ENCODE measurements at places on chromosomes 2 and 18. TPM values are rescaled to one million over a fixed set of nuclear protein-coding genes. Genes with fewer than 3 reads are reported as not detected.

The MOGAT1 gene
- not detected for total RNA-seq

The TSN gene
- total RNA-seq, result 55.7 TPM

- no peak for DNase-seq
These were observed 29.9 kb upstream of the STAT4 start for GRCh38 chr2:191180713-191181112.

The EFEMP1 gene
- 65.6 TPM for total RNA-seq

DNA sequence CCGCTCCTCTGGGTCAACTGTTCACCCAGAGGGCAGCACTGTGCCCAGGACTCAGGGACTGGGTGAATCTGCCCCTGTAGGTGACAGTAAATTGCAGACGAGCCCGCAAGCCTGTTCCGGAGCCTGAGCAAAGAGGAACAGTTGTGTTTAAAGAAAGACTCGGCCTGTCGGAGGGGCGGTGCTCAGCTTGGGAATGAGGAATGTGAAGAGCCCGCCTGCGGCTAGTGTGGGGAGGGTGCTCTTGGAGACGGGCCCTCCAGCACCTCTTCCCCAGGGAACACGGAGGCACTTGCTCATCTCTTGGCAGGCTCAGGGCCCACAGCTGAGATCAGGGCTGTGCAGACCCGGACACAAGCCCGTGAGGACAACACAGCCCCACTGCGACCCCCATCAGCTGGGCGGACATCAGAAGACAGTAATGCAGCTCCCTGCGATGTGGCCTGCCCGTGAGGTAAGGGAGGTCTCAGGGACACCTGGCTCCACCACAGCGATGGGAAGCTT lies 299.0 kb downstream of the NDUFA10 start:
- no peak for DNase-seq

The NYAP2 gene
- total RNA-seq, result 6.5 TPM

The HOXD13 gene
- not detected for total RNA-seq

- DNase-seq, result no peak
These were observed 58.2 kb downstream of the ANKMY1 start for GRCh38 chr2:240499309-240500301.

The LYG1 gene
- 0.85 TPM for total RNA-seq

GRCh38 chr2:241743620-241744019 lies 9.2 kb downstream of the D2HGDH start:
- no peak for DNase-seq

DNA sequence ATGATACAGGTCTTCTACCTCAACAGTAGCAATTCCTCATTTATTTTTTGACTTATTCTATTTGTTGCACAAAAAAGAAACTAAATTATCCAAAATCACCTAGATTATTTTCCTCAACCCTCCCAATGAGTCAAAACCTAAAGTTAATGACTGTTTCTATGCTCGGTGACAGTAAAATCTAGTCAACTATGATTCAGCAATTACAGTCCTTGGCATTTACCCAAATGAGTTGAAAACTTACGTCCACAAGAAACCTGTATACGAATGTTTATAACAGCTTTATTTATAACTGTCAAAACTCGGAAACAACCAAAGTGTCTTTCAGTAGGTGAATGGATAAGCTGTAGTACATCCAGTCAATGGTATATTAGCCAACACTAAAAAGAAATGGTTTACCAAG lies 439.3 kb downstream of the CBLN2 start:
- DNase-seq, result no peak

The GBX2 gene
- total RNA-seq, result not detected

- DNase-seq, result no peak
These were observed 10.4 kb upstream of the STON1 start for GRCh38 chr2:48519593-48519992.

GRCh38 chr18:39313992-39314391 lies 1748.4 kb upstream of the CELF4 start:
- no peak for DNase-seq

DNA sequence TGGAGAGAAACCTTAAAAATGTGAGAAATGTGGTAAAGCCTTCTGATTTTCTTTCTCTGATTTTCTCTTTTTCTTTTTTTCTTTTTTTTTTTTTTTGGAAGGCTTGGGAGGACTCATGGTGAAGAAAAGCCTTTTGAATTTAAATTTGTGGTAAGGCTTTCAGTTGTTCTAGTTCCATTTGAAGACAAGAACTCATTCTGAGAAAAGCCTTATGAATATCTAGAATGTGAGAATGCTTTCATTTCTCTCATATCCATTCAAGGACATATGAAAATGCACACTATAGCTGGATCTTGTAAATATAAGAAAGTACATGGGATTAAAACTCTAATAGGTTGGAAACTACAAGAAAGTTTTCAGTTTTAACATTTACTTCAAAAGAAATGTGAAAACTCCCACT lies 1045.2 kb upstream of the NRXN1 start:
- DNase-seq, result no peak

The ADNP2 gene
- total RNA-seq, result 22.5 TPM

- no peak for DNase-seq
These were observed 95.1 kb upstream of the WDSUB1 start for GRCh38 chr2:159381574-159381973.

The ALPI gene
- total RNA-seq, result not detected

- DNase-seq, result no peak
These were observed 192.0 kb downstream of the ALK start for GRCh38 chr2:29729401-29729800.

The LHCGR gene
- 0.23 TPM for total RNA-seq

DNA sequence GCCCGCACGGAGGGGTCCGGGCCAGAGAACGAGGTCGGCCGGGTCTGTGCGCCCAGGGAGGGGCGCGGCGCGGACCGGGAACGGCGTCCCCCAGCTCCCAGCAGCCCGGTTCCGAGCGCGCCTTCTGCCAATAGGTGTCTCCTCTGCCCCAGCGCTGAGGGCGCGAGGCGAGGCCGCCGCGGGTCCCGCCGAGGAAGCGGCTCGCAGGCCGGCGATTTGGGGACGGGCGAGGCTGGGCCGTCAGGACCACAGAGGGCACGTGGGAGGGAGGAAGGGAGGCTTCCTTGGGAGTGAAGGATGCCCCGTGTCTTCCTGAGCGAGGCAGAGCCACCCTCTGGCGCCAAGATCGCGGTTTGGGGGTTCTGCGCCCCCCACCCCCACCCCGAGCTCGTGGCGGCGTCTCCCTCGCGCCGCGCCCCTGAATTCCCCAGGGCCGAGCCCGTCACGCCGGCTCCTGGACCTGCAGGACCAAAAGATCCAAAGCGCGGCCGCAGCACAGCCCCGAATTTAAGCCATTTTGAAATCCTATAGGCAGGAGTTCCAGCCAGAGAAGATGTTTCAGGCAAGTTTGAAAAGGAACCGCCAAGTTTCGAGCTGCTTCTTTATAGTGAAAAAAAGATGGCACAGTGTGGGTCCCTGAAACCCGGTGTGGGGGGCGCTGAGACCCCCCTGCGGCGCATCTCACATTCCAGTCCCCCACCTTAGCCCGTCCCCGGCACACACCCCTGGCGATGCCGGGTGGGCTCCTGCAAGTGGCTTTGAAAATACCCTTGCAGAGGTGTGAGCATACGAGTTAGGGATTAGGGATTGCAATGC lies 909 bp downstream of the NFATC1 start:
- no peak for DNase-seq

GRCh38 chr2:80852808-80853139 lies 548.2 kb upstream of the LRRTM1 start:
- DNase-seq, result no peak

DNA sequence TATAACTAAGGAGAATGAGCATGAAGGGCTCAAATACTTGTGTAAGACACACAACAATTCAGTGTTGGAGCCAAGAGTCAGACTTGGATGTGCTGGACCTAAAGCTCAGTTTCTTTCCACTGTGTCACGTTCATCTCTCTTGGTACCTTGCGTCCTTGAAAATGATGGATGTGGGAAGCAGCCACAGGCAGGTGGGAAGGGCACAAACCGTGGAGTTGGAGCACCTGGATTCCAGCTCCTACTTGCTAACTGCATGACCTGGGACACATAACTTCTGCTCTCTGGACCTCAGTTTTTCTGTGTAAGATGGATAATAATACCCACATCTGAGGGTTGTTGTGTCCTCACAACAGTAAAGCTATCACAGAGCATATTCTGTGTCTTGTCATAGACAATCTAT lies 53.1 kb upstream of the PPP1CB start:
- no peak for DNase-seq

GRCh38 chr2:68483011-68483410 lies 15.6 kb downstream of the APLF start:
- DNase-seq, result no peak

Measured in dorsolateral prefrontal cortex (tissue), 122 donors.